ENCODE measurements at places on chromosomes 4 and X.

- DNase-seq: no peak
These were observed 25.0 kb downstream of the GPR174 start for GRCh38 chrX:79169484-79169883.

DNA sequence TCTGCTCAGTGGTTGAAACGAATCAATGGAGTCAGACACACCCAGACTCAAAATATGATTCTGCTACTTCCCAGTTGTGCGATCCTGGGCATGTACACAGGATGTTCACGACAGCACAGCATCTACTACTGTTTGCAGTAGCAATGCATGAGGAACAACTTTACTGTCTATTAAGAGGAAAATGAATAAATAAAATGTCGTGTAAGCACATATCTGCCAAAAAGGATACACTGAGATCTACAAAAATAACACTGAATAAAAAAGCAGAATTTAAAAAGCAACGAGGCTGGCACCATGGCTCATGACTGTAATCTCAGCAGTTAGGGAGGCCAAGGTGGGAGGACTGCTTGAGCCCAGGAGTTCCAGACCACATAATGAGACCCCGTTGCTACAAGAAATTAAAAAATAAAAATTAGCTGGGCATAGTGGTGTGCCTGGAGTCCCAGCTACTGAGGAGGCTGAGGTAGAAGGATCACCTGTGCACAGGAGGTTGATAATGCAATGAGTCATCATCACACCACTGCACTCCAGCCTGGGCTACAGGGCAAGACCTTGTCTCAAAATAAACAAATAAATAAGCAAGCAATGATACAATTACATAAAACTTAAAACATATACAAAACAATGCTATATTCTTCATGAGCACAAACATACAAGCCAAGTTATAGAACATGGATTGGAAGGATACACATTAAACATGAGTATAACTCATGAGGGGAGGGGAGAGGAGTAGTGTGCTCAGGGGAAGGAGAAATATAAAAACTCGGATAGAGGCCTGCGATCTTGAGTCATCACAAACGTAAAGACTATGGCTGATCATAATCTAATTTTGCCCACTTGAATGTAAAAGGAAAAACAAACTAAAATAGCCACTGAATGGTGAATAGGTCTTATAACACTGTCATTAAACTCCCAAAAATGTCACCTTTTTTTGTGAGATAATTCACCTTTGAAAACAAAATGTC is 8.6 kb downstream of the CFAP97 start:
- no peak for DNase-seq

DNA sequence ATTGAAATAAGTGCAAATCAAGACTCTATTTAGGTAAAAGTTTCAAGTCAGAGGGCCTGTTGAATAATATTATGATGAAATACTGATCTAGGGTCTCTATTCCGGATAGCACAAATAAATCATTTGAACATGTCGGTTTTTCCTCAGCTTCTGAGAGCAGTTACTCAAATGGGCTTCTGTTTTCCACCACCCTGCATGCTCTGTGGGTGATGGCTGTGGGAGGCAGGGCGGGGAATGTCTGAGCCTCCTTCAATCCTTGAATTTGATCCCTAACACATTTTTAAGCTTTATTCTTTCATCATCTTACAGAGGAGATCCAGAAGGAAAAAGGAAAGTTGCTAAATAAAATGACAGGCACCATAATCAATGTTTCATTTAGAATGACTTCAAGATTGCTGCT is 8.5 kb downstream of the UNC5C start:
- no peak for DNase-seq

DNA sequence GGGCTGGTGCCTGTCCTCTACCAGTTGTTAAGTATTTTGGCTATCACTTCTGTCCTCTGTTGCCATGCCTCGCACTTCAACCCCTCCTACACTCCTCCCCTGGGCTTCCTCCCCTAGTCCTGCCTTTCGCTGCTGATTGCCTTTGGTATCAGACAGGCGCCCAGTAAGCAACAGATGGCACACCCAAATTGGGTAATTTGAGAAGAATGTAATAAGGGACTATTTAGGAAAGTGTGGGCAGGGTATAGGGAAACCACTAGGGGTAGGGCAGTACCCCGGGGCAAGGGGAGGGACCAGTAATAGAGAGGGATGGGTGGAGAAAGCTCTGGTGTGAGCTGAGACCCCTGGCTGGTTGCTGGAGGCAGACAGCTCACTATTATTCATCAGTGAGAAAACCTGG is 172.7 kb upstream of the USP9X start:
- peak; percentile 18 for DNase-seq

GRCh38 chrX:150291014-150291413 is 72.1 kb upstream of the MAMLD1 start:
- DNase-seq: no peak

DNA sequence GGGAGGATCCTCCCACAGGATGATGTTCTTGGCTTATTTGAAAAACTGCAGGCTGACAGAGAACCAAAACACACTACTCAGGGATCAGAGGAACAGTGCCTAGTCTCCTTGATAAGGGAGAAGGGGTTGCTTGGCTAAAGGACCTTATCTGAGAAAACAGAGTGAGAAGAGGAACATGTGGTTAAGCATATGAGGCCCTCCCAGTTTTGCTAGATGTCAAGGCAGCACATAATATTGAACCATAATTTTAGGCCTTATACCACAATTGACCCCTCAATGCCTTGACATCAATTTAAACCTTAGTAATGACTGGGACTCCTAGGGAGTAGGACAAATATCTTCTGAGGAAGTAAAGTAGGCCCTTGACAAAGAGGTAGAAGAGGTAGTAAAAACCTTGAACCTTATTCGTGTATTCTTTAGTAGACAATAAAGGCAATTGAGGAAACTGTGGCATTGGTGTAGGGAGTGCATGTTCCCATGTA is 79.3 kb downstream of the TEX13C start:
- DNase-seq: no peak

GRCh38 chr4:62881901-62882300 is 1527.3 kb downstream of the TECRL start:
- DNase-seq: no peak

- DNase-seq: no peak
These were observed 5.3 kb upstream of the CCDC158 start for GRCh38 chr4:76426272-76426671.

GRCh38 chr4:168409089-168409801 is 71.0 kb downstream of the DDX60L start:
- no peak for DNase-seq

DNA sequence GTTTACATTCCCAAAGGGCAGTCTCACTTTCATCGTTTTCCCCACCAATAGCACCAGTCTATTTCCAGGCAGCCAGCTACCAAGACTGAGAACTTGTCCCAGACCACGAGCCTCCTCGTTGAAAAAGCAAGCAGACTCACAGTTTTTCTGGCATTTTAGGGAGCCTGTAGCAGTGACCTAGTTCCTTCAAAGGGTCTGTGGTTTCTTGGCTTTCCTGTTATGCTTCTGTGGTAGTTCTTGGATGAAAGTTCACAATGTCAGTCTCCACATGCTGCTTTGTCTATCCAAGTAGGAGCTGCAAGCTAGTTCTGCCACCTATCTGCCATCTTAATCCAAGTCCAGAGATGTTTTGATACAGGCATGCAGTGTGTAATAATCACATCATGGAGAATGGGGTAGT is 151.6 kb upstream of the ZC4H2 start:
- DNase-seq: no peak

DNA sequence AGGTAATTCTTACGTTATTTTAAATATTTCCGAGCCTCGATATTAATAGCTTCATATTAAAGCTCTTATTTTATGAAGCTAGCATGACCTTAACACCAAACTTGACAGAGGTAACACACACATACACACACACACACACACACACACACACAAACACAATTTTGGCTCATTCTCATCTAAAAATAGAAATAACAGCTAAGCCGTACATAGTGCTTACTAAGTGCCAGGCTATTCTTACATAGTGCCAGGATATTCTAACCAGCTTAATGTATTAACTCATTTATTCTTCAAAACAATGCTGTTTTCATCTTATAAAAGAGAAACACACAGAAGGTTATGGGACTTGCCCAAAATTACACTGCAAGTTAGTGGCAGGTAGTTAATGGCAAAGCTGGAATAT is 87.0 kb upstream of the BLTP1 start:
- DNase-seq: no peak

- DNase-seq: no peak
These were observed 74.9 kb upstream of the PABPC4L start for GRCh38 chr4:134276476-134276875.

GRCh38 chr4:164009435-164009834 is 514.9 kb downstream of the TMA16 start:
- DNase-seq: no peak

- no peak for DNase-seq
These were observed 225.1 kb downstream of the NR3C2 start for GRCh38 chr4:148216866-148217814.

GRCh38 chrX:7242613-7243012 is 94.7 kb upstream of the PUDP start:
- no peak for DNase-seq

- DNase-seq: peak; percentile 14
These were observed 1.5 kb upstream of the DDX3X start for GRCh38 chrX:41332408-41333002.
